Nephron progenitor cell (in vitro differentiated cells): ENCODE measurements at places on chromosomes 4 and X.

GRCh38 chrX:129318375-129318774 lies 204.9 kb downstream of the SMARCA1 start:
- DNase-seq, result no peak
- H3K27ac ChIP-seq, result no peak overlapping the region
- peaks cover 20% of the 10 kb centered on the region for H3K36me3 ChIP-seq
- no peaks in the 10 kb centered on the region for H3K27me3 ChIP-seq
- H3K4me3 ChIP-seq, result no peak overlapping the region

- H3K4me1 ChIP-seq, result no peaks in the 10 kb centered on the region
- no peak overlapping the region for H3K4me3 ChIP-seq
These were observed 752.5 kb upstream of the PCDH10 start for GRCh38 chr4:132396636-132397035.

DNA sequence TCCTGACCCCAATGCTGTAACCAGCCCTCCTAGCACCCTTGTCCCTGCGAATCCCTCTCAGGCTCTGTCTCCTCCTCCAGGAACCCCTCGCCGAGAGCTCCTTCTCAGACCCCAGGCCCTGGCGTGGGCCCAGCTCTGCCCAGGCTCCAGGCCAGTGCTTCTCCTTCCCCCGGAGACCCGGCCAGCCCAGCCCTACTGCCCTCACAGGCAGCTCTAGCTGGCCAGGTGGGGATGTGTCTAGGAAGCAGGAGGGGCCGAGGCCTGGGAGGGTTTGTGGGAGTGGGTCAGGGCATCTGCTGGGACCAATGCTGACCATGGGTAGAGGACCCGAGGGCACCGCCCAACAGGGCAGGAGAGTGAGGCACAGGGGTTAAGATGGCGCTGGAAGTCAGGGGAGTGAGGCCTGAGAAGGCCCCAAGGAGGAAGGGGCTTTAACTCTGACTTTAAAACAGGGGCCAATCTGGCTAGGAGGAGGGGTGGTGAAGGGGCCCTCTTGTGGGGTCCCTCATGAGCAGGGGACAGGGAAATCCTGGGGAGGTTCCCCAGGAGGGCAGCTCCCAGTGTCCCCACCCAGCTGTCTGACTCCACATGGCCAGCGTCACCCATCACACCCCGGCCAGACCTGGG lies 64.7 kb upstream of the NKX1-1 start:
- peaks cover 5% of the 10 kb centered on the region for H3K36me3 ChIP-seq
- no peak for DNase-seq
- no peak overlapping the region for H3K4me3 ChIP-seq
- no peak overlapping the region for H3K27ac ChIP-seq
- peaks cover 59% of the 10 kb centered on the region for H3K27me3 ChIP-seq
- H3K4me1 ChIP-seq, result no peaks in the 10 kb centered on the region

GRCh38 chrX:45952030-45952429 lies 593.2 kb downstream of the ZNF674 start:
- peaks cover 4% of the 10 kb centered on the region for H3K4me1 ChIP-seq
- H3K36me3 ChIP-seq, result no peaks in the 10 kb centered on the region
- DNase-seq, result no peak
- no peak overlapping the region for H3K27ac ChIP-seq

DNA sequence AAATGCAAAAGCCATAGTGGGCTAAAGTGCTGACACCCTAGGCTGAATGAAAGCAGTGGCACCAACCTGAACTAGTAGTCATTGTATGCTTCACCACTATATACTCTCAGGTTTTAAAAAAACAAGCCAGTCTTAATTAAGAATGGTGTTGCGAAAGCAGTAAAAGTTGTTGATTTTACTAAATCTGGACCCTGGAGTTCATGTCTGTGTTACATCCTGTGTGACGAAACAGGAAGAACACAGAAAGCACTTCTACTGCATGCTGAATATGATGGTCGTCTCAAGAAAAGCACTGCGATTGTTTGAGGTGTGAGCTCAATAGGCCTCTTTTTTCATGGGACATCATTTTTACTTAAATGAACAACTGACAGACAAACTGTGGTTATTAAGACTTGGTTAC lies 24.2 kb upstream of the GDPD2 start:
- no peaks in the 10 kb centered on the region for H3K4me1 ChIP-seq
- H3K4me3 ChIP-seq, result no peak overlapping the region
- DNase-seq, result no peak
- no peak overlapping the region for H3K27ac ChIP-seq
- no peaks in the 10 kb centered on the region for H3K27me3 ChIP-seq

GRCh38 chr4:19774690-19775256 lies 476.9 kb upstream of the SLIT2 start:
- no peaks in the 10 kb centered on the region for H3K36me3 ChIP-seq
- no peak for DNase-seq
- H3K4me3 ChIP-seq, result no peak overlapping the region

DNA sequence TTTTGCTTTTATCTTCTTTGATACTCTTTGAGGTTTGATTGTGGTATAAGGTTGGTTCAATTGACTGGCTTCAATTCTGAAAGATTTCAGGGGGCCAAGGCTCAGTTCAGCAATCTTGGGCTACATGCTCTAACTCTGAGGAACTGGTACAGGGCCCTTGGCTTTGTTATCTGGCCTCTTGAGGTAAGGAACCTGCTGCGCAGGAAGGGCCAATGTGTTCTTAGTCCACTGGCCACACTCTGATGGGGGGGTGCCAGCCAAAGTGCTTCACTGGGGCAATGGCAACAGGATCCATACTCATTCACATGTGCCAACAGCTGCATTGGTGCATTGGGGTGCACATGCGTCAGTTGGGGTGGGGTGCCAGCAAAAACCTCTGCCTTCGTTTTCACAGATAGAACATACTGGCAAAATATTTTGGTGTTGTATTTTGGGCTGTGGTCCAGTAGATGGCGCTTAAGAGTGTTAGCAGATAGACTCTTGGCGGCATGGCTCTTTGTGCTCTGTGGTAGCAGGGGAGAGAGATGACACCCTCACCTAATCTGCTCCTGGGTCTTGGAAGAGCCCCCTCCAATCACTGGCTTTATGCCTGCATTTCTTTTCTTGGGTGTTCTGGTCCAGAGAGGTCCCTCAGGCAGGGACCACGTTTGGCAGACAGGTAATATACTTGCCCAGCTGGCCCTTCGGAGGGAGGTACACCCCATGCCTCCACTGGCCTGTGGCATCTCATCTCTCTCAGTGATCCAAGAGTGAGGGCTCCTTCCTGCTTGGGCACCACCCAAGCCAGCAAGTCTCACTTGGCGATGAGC lies 42.9 kb downstream of the NDST3 start:
- peaks cover 8% of the 10 kb centered on the region for H3K4me1 ChIP-seq
- no peak overlapping the region for H3K4me3 ChIP-seq
- no peak for DNase-seq
- H3K36me3 ChIP-seq, result no peaks in the 10 kb centered on the region
- no peak overlapping the region for H3K27ac ChIP-seq

DNA sequence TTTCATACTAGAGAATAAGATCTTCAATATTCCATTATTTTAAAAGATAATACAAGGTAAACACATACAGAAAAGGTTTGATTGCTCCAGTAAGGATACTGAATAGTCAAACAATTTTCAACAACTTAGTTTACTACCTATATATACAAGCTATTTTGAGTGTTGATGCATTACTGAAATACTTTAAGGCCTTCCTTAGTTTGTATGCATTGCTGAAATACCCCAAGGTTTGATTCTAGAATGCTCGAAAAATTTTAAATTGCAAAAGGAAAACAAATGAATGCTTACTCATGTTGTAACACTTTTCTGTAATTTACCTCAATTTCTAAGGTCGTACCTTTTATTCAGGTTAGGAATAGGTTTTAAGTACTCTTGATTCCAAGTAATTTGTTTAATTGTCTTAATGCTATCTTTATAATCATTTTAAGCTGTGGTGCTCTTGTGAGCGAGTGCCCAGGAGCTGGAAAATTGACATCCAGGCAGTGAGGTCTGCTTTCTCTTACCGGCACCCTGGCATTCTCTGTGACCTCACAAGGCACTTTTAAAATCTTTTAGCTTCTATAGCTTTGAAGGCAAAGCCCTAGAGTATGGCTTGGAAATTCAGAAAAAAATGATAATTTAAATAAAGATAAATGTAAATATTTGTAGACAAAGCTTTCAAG lies 114.0 kb downstream of the BMPR1B start:
- H3K27ac ChIP-seq, result no peak overlapping the region
- H3K4me3 ChIP-seq, result no peak overlapping the region
- H3K27me3 ChIP-seq, result peaks cover 3% of the 10 kb centered on the region
- DNase-seq, result no peak
- H3K4me1 ChIP-seq, result peaks cover 5% of the 10 kb centered on the region
- H3K36me3 ChIP-seq, result no peaks in the 10 kb centered on the region

- no peak for DNase-seq
- no peaks in the 10 kb centered on the region for H3K4me1 ChIP-seq
- H3K27ac ChIP-seq, result no peak overlapping the region
- H3K36me3 ChIP-seq, result no peaks in the 10 kb centered on the region
- no peaks in the 10 kb centered on the region for H3K27me3 ChIP-seq
These were observed 86.0 kb downstream of the FUNDC1 start for GRCh38 chrX:44456685-44457084.

- H3K27me3 ChIP-seq, result peaks cover 79% of the 10 kb centered on the region
- H3K27ac ChIP-seq, result no peak overlapping the region
- H3K4me3 ChIP-seq, result no peak overlapping the region
- peaks cover 25% of the 10 kb centered on the region for H3K4me1 ChIP-seq
- no peaks in the 10 kb centered on the region for H3K36me3 ChIP-seq
These were observed 34.6 kb downstream of the CPLX1 start for GRCh38 chr4:791252-791897.

GRCh38 chr4:80386281-80386886 lies 50.9 kb downstream of the CFAP299 start:
- H3K4me3 ChIP-seq, result no peak overlapping the region
- no peaks in the 10 kb centered on the region for H3K36me3 ChIP-seq
- no peaks in the 10 kb centered on the region for H3K4me1 ChIP-seq
- no peak overlapping the region for H3K27ac ChIP-seq
- no peaks in the 10 kb centered on the region for H3K27me3 ChIP-seq
